ENCODE measurements at places on chromosomes 1 and 21. TPM values are rescaled to one million over a fixed set of nuclear protein-coding genes. Genes with fewer than 3 reads are reported as not detected.
A peak's percentile ranks its signal among the peaks of the same experiment; 100 is the strongest.

KCNK2 gene
- 0.12 TPM for polyA plus RNA-seq

TEX38 gene
- 0.20 TPM for polyA plus RNA-seq

LCE1E gene
- polyA plus RNA-seq = not detected

CFAP74 gene
- polyA plus RNA-seq = 1.5 TPM

RIPPLY3 gene
- 1.8 TPM for polyA plus RNA-seq

DNA sequence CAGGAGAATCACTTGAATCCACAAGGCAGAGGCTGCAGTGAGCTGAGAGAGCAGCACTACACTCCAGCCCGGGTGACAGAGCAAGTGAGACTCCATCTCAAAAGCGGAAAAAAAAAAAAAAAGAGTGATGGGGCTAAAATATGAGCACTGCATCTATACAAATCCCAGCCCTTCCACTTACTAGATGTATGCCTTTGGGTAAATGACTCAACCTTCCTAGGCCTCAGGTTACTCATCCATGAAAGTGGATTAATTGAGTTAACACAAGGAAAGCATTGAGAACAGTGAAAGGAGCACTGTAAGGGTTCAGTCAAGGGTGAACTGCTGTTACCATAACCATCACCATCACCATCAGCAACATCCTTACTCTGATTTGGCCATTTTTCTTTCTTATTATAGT is 226.4 kb upstream of the C8B start:
- DNase-seq = no peak

DNA sequence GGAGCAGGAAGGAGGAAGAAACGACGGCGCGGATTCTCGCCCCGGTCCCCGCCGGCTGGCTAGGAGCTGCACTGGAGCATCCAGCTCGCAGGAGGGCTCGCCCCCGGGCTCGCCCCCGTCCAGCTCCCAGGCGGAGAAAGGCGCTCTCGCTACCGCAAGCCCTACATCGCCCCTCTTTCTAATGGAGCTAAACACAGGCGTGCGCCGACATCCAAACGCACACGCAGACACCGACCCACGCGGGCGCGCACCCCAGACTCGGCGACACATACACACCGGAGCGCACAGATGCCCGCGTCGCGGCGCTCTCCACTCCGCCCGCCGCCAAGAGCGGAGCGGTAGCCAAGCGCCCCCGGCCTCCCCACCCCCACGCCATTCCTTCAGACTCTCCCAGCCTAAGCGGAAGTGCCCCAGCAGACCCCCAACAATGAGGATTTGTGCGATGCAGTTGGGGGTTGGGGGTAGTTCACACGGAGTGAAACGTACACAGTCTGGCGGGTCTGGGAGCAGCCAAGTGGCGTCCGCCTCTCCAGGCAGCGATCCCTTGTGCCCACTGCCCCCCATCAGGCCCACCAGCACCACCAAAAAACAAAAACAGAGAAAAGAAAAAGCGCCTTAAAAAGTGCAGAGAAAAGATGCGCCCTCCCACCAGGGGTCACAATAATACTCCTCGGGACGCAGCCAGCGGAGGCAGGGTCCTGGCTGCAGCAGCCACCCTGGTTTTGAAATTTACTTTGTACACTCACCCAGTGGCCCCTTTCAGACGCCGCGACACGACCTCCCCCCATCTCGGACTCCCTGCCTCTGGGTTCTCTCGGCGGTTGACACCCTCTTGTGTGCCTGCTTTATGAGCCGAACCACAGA is 1.4 kb downstream of the DAB1 start:
- peak; percentile 24 for DNase-seq

DNA sequence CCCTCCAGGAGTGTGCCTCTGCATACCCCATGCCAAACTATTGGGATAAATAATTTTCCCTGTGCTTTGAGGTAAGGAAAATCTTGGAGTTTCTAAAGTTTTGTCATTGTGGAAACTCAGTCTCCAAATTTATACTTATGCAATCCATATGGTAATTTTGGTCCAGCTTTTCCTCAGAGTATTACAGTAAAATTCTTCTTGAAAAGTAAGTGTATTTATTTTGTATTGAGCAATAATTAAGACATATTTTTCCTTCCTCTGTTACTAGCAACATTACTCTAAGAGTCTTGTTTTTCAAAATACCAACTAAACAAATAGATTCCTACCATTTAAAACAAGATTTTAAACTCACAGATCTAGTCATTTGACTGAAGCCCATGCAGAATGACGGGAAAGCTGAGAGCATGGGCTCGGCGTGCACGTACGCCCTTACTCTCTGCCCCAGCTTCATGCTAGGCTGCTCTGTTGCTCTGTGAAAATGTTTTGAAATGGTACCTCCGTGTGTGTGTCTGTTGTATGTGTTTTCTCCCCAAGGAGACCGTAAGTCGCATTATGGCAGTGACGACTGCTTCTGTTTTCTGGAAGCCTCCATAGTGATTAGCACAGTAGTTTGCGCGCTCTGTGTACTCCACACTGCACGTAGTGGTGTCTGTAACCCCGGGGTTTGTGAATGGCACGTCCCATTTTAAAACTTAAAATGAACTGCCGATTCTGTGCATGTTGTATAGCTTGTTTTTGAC is 165.3 kb downstream of the SDCCAG8 start:
- no peak for DNase-seq

DNA sequence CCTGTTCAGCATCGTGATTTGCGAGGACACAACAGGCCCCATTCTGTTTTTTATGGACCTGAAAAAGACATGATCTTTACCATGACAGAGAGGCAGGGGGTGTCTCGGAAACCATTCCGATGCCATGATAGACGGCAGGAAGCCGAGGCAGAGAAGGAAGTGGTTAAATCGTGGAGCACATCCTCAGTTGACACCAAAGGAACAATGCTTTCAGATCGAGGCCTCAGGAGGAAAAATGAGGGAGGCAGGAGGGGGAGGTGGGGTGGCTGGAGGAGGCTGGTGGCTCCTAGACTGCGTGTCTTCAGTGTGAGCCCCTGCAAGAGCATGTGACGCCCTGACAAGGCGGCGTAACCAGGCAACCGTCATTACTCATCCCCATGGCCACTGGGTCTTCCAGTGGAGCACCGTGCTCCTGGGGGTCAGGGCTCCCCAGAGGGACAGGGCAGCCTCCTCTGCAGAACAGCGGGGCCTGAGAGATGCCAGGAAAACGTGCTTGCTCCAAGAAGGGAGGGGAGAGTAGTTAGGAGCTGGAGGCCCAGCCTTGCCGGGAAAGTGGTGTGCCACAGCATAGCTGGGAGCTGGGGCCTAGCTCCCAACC is 172.8 kb upstream of the TMEM51 start:
- no peak for DNase-seq
